ENCODE measurements at places on chromosomes 1 and 21. TPM values are rescaled to one million over a fixed set of nuclear protein-coding genes. Genes with fewer than 3 reads are reported as not detected.
A peak's percentile ranks its signal among the peaks of the same experiment; 100 is the strongest.

DNA sequence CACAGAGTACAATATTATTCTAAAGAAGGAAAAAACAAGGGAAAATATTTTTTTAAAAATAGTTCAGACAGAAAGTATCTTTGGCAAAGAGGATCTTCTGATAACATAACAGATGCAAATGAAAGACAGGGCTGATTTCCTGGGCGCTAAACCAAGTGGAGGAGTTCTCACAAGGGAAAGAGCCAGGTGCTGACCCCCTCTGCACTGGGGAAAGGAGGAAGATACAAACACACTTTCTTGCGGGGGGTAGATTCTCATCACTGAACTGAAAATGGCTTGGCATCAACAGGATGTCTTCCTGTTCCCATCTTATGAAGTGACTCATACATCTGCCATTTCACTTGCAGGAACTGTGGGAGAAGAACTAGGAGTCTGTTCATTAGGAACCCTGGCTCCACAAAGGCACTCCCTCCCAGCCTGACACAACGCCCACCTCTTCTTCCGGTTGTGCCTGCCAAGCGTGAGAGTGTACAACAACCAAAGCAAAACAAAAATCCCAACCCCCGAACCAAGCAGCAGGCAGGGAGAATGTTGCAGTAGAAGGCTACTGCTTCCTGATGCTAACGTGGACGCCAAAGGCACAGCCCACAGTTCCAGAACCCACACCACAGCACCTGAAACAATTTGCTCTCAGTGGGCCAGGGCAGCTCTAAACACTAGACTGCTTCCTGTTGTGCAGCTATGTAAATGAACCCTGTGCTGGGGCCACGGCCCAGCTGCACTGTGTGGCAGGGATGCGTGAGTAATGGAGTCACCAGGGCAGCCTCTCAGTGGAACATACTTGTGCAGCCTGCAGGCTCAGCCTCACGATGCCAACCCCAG is 51.0 kb downstream of the GADD45A start:
- peak; percentile 98 for DNase-seq

GRCh38 chr1:221172841-221173240 is 293.6 kb downstream of the HLX start:
- no peak for DNase-seq

GRCh38 chr1:3820316-3820715 is 24.0 kb upstream of the LRRC47 start:
- no peak for DNase-seq

- no peak for DNase-seq
Measured at GRCh38 chr21:32907521-32907920, 118.2 kb upstream of the OLIG2 start.

GRCh38 chr1:160646711-160647328 is at the start of gene SLAMF1:
TSS of gene SLAMF1 (minus strand) at chr1:160647044. CDS start at chr1:160646945, 99 bp downstream.
- peak; percentile 86 for DNase-seq

- DNase-seq, result no peak
Measured at GRCh38 chr1:53308506-53308905, 19.4 kb downstream of the LRP8 start.

GRCh38 chr1:33724348-33724747 is 139.5 kb upstream of the HMGB4 start:
- no peak for DNase-seq

- DNase-seq, result no peak
Measured at GRCh38 chr1:171173069-171173468, 12.0 kb upstream of the FMO2 start.

DNA sequence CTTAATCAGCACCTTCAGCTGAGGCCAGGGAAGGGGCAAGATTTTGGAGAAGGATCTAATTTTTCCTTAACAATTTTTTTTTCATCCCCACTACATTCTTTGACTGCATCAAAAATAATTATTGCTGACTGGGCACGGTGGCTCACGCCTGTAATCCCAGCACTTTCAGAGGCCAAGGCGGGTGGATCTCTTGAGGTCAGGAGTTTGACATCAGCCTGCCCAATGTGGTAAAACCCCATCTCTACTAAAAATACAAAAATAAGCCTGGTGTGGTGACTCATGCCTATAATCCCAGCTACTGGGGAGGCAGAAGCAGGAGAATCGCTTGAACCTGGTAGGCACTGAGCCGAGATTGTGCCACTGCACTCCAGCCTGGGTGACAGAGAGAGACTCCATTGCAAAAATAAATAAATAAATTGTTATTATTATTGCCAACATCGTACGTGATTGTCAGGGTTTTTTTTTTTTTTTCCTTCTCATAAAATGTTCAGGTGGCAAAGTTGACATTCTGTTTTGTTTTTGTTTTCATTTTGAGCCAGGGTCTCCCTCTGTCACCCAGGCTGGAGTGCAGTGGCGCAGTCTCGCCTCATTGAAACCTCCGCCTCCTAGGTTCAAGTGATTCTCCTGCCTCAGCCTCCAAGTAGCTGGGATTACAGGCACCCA is 37.3 kb upstream of the MORC3 start:
- DNase-seq, result peak; percentile 80

DNA sequence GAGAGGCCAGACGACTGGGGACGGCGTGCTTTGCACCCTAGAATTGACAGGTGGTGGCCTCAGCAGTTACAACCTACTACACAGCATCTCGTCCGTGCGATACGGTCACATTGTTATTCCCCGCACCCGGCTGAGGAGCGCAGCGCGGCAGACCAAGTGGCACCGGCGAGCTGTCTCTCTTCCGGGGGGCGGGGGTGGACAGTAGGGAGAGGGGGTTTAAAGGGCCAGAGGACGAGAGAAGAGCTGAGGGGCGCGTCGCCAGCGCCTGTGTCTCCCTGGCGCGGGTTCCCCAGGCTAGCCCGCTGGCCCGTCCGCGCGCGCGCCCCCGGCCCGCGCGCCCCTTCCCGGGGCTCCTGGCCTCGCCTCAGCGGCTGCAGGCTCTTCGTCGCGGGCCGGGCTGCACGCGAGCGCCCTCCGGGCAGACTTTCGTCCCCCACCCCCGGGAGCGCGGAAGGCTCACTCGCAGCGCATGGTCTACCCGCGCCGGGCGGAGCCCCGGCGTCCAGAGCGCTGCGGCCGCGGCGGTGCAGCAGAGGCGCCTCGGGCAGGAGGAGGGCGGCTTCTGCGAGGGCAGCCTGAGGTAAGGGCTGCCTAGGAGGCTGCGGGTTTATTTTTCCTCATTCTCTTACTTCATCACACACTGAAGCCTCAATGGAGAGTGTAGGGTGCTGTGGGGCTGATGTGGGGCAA is at the start of gene PDE4B:
Gene PDE4B, plus strand, starts transcription at position 227 of the 690 bp plus-strand sequence.
- peak; percentile 66 for DNase-seq

DNA sequence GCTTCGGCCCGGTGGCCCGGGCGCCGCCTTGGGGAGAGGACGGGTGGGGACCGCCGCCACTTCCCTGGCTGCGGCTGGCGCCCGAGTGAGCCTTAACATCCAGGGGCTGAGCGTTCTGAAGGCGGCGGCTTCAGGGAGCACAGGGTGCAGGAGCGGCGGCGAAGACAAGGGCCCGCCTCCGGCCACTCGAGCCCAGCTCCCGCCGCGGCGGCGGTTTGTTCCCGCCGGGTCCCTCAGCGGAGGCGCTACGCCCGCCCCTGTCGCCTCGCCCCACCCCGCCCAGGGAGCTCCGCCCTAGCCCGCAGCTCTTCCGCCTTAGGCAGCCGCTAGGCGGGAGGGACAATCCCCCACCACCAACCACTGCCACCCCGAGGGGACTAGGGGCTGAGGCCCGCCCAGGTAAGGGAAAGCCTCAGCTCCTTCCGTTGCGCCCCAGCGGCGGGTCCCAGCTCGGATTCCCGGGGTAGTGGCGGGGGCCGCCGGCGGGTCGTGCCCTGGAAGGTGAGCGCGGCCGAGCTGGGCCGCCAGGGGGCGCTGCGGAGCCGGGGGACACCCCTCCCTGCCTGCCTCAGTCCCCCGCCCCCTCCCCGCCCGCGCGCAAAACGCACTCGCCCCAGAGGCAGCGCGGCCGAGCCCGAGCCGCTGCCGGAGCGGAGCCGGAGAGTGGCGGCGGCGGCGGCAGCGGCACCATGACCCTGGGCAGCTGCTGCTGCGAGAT is at the start of gene FOXD2:
Gene FOXD2, plus strand, starts transcription at position 598 of the 718 bp plus-strand sequence. Its CDS starts 92 bp downstream, at position 690.
- peak; percentile 75 for DNase-seq

GRCh38 chr21:45736690-45737484 is 93.4 kb downstream of the PCBP3 start:
- no peak for DNase-seq

DNA sequence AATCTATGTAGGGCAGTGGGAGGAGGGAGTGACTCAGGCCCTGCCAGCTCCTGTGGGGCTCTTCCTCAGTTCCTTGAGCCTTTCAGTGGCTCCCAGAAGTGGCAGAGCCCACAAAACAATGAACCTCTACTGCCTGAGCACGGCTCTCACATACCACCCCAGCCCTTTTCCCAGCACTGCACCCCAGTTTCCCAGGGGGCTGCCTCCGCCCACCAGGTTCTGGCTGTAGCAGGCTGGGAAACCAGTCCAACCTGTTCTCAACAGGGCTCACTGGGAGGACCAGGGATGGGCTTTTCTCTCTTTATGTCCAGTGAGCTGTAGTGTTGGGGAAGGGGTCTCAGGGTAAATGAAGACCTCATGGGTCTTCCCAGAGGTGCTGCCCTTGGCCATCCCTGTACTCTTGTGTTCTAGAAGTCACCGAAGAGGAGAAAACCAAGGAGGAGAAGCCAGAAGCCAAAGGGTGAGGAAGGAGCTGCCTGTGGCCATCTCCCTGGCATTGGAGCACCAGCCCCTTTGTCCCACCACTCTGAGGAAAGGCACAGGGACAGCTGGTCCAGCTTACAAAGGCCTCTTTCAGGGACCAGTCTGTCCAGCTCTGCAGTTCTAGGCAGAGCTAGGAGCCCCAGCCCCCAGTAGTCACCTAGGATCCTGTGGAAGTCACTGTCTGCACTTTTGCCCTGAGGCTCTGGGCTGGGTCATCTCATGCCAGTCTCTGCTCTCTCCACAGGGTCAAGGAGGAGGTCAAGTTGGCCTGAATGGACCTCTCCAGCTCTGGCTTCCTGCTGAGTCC is 3.5 kb downstream of the MARCKSL1 start:
- no peak for DNase-seq

Gene MPZ
- 10.7 TPM for total RNA-seq

Gene CFHR5
- total RNA-seq, result not detected

Gene APOBEC4
- not detected for total RNA-seq

Gene C1QB
- not detected for total RNA-seq

Gene TGFB2
- total RNA-seq, result 7.7 TPM

Measured in LHCN-M2 (cell line).